Renal cortical epithelial cell (primary cell): ENCODE measurements at places on chromosomes 11 and 22.

GRCh38 chr11:936199-936598 is 10.5 kb downstream of the AP2A2 start:
- peak; percentile 79 for DNase-seq

GRCh38 chr11:69552951-69553350 is 71.5 kb downstream of the LINC01488 start:
- no peak for DNase-seq

- no peak for DNase-seq
These were observed 826.5 kb downstream of the NTM start for GRCh38 chr11:132196928-132197327.

DNA sequence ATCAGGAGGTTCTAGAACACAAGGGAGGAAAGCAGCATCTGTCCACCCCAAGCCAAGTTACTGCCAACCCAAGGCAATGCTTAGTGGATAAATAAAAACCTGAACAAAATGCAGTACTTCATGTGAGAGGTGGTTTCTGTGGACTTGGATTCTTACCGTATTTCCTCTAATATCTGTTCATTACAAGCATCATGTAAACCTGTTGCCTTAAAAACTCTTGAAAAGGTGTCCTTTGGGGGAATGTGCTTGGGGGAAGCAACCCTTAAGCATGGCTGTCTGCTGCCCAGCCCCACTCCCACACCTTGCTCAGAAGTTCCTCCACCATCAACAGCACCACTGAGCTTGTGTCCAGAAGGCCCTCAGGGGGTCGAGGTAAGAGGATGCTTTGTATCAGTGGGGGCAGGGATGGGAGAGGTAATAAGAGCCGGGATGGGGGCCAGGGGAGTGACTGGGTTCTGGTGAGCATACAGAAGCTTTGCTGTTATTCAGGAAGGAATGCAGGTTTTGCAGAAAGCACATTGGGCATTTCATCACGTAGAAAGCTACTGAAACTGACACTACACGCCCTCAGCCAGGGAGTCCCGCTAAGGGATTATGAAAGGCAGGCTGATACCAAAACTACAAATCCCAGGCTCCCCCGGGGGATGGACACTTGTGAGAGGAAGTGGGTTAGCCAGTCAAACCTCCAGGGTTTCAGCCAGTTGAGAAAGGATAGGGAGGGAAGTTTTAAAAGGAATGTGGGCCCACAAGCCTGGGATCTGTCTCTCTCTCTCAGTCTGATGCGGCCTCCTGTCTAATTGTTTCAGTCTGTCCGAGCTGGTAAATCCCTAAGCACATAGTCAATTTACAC is 52.0 kb downstream of the KCNJ1 start:
- DNase-seq: peak; percentile 33

DNA sequence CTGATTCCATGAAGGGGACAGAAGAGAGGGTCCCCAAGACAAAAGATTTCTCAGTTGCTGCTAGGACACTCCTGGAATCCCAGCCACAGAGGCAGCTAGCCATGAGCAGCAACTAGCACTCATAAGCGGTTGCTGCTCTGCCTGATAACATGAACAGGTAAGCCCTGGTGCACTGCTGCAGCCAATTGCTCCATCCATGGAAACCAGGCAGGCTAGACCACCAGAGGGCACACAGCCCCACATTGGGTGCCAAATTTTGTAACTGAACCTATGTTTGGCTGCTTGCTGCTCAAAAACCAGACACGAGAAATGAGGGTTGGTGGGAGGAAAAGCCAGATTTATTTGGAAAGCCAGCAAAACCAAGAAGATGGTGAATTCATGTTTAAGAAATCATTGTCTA is 21.9 kb upstream of the QSER1 start:
- DNase-seq: no peak

- DNase-seq: no peak
These were observed 6.7 kb downstream of the CSNK2A3 start for GRCh38 chr11:11346303-11346702.
